Stimulated activated CD4-positive, alpha-beta T cell treated with anti-CD3 and anti-CD28 coated beads, Interleukin-1b, Interleukin-23, amount 100 ng/mL, for 4 hours (primary cell): ENCODE measurements at places on chromosomes 1 and 21.

DNA sequence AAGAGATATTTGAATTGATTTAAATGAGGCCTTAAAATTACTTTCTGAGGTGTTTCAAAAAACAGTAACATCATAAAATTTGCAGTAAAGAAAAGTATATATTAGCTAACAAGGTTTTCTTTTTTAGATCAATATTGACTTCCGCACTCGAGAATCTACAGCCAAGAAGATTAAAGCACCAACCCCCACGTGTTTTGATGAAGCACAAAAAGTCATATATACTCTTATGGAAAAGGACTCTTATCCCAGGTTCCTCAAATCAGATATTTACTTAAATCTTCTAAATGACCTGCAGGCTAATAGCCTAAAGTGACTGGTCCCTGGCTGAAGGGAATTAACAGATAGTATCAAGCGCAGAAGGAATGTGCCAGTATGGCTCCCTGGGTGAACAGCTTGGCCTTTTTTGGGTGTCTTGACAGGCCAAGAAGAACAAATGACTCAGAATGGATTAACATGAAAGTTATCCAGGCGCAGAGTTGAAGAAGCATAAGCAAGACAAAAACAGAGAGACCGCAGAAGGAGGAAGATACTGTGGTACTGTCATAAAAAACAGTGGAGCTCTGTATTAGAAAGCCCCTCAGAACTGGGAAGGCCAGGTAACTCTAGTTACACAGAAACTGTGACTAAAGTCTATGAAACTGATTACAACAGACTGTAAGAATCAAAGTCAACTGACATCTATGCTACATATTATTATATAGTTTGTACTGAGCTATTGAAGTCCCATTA lies 3.6 kb downstream of the RGS1 start:
- no peak for DNase-seq

DNA sequence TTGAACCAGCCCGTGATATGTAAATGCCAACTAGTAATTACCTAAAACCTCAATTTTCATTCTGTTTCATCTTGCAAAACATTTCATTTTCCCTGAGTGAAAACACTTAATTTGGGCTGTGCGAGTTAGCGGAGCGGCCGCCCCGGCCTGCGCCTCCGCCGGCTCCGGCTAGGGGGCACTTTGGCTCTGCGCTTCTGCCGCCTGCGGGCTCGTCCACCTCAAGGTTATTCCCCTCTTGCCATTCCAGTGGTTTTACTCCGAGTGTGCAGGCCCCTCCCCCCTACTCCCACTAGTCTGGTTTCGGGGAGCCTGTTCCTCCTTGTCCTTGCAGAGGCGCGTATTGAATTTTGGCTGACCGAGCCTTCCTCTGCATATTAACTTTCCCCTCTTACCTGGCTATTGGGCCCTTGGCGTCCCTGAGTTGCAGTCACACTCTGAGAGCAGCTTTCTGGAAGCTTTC lies 55.6 kb downstream of the PEX14 start:
- DNase-seq: no peak

GRCh38 chr21:44761747-44762208 lies 39.8 kb downstream of the UBE2G2 start:
- DNase-seq: no peak

DNA sequence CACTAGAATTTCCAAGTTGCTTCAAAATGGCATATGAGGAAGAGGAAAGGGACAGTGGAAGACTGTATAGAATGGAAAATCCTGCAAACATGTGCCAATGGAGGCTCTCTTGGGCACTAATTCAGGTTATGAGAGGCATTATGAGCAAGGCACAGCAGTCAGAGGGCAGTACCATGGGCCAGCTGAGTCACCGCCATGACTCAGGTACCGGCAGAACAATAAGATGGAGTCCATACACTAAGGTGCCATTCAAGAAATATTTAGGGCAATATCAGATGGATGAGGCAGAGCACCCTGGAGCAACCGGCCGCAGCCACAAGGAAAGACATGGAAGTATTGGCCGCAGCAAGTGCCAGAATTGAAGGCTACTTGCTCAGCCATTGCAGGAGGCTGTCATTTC lies 25.6 kb upstream of the VAV3 start:
- DNase-seq: no peak

- no peak for DNase-seq
Observed at GRCh38 chr1:179883040-179883744, 1.1 kb downstream of the TOR1AIP1 start.

GRCh38 chr1:156874572-156875340 lies 14.1 kb downstream of the NTRK1 start:
- DNase-seq: no peak

DNA sequence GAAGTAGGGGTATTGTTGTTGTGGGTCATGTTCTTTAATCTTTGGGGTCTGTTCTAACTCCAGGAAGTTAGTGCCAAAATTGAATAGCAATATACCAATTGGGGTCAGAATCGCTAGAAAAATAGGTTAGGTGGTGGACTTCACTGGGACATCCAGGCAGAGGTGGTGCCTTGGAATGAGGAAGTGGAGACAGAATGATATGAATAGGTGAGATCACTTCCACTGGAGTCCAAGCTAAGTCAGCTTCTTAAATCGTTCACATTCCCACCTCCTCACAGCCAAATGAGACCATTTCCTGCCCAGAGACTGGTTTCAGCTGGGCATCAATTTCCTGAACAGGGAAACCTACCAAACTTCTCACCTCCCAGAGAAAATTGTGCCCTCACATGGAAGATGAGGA lies 137.8 kb upstream of the RAB4A start:
- DNase-seq: no peak

DNA sequence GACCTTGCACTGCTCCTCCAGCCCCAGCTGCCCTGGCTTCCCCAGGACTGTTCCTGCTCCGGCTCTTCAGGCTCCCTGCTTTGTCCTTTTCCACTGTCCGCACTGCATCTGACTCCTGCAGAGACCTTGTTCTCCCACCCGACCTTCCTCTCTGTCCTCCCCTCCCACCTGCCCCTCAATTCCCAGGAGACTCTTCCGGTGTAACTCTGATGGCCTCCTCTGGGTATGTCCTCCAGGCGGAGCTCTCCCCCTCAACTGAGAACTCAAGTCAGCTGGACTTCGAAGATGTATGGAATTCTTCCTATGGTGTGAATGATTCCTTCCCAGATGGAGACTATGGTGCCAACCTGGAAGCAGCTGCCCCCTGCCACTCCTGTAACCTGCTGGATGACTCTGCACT lies 550 bp downstream of the ACKR1 start:
- DNase-seq: no peak

DNA sequence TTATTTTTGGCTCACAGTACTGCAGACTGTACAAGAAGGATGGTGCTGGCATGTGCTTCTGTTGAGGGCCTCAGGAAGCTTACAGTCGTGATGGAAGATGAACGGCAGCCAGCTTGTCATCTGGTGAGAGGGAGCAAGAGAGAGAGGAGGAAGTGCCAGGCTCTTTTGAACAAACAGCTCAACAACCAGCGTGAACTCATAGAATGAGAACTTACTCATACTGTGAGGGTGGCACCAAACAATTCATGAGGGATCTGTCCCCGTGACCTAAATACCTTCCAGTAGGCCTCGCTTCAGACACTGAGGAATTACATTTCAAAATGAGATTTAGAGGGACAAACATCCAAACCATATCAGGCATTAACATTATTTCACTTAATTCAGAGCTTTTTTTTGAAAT lies 84.7 kb downstream of the PKN2 start:
- DNase-seq: no peak

- DNase-seq: no peak
Observed at GRCh38 chr1:111191496-111191895, 8.9 kb downstream of the DENND2D start.

DNA sequence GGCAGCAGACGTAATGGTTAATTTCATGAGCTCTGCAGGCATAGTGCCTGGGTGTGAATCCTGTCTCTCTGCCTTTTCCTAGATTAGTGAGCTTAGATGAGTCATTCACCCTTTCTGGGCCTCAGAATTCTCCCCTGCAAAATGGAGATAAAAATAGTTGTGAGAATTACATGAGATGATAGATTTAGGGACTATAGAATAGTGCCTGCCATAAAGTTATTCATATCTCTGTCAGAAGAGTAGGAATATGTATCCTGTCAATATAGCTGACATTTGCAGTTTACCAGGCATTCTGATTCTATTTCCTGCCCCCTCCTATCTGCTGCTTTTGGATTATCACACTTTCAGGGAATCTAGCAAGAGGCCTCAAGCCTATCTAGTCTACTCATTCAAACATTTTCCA lies 112.0 kb downstream of the PDE4B start:
- DNase-seq: no peak

DNA sequence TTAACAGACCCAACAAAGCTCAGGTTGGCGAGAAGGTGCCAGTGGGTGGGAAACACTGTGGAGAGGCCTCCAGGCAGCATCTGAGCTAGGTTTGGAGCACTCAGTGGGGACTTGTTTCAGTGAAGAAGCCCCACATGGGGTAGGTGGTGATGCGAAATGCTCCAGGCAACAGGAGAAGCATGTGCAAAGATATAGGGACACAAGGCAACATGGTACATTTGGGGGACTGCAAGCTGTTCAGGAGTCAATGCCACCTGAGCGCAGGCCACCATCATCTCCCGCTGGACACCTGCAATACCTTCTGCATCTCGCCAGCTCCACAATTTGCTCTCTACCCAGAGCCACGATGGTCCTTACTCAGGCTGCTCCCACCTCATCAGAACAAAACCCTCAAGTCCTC lies 28.0 kb downstream of the BCAR3 start:
- DNase-seq: no peak
